ENCODE measurements at places on chromosomes 1 and 21.

GRCh38 chr1:245276445-245276844, 121.7 kb downstream of the KIF26B start:
- no peak for ATAC-seq

- peak; percentile 47 for ATAC-seq
These were observed 627 bp upstream of the GNB1 start for GRCh38 chr1:1891349-1892078.

DNA sequence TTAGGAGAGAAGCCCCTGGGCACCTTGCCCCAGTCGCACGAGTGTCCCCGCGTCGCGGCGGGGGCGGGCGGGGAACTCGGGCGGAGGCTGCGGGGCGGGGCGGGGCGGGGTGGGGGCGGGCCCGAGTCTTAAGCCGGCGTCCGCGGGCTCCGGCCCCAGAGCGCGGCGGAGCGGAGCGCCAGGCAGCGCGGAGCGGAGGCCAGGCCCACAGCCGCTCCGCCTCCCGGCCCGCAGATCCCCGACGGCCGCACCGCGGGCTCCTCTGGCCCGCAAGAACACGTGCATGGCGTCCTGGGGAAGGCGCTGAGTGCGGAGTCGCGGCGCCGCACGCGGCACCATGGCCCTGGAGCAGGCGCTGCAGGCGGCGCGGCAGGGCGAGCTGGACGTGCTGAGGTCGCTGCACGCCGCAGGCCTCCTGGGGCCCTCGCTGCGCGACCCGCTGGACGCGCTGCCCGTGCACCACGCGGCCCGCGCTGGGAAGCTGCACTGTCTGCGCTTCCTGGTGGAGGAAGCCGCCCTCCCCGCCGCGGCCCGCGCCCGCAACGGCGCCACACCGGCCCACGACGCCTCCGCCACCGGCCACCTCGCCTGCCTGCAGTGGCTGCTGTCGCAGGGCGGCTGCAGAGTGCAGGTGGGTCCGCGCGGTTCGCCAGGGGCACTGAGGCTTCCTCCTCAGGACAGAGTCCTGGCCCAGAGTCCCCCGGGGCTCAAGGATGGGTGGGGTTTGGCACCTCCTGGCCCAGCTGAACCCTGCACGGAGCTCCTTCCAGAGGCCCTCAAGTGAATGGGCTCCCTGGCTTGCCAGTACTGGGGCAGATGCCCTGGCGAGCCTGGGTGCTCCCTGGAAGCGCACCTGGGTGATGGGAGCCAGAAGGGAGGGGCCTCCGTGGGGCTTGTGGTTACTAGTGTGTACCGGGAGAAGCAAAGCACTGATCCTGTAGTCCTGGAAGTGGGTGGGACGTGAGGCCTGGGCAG, at the start of gene ESPN:
Gene ESPN, plus strand, starts transcription at position 158 of the 975 bp plus-strand sequence. Its CDS starts 180 bp downstream, at position 338.
- no peak for ATAC-seq

GRCh38 chr1:87632232-87632631, 303.6 kb downstream of the LMO4 start:
- no peak for ATAC-seq

GRCh38 chr1:33494929-33495328, 22.5 kb downstream of the ZSCAN20 start:
- no peak for ATAC-seq

- peak; percentile 14 for ATAC-seq
These were observed 594 bp downstream of the LUZP1 start for GRCh38 chr1:23168079-23168444.

- ATAC-seq, result no peak
These were observed 133.7 kb upstream of the RUNX3 start for GRCh38 chr1:25063591-25064416.

GRCh38 chr1:86435327-86435726, 11.4 kb downstream of the CLCA2 start:
- ATAC-seq, result no peak

- ATAC-seq, result no peak
These were observed 2.5 kb upstream of the MEF2D start for GRCh38 chr1:156502894-156503697.

GRCh38 chr1:178694923-178695525, 30.0 kb upstream of the RALGPS2 start:
- ATAC-seq, result no peak

- ATAC-seq, result no peak
These were observed 40.1 kb upstream of the PUM1 start for GRCh38 chr1:31105646-31106045.

GRCh38 chr1:42145764-42146625, 7.2 kb upstream of the GUCA2B start:
- peak; percentile 20 for ATAC-seq

- no peak for ATAC-seq
These were observed 41.2 kb upstream of the ADARB1 start for GRCh38 chr21:45032977-45033710.

GRCh38 chr1:70915258-70916033, 132.2 kb downstream of the PTGER3 start:
- ATAC-seq, result no peak

GRCh38 chr21:41236352-41236973, 68.5 kb downstream of the BACE2 start:
- ATAC-seq, result no peak

DNA sequence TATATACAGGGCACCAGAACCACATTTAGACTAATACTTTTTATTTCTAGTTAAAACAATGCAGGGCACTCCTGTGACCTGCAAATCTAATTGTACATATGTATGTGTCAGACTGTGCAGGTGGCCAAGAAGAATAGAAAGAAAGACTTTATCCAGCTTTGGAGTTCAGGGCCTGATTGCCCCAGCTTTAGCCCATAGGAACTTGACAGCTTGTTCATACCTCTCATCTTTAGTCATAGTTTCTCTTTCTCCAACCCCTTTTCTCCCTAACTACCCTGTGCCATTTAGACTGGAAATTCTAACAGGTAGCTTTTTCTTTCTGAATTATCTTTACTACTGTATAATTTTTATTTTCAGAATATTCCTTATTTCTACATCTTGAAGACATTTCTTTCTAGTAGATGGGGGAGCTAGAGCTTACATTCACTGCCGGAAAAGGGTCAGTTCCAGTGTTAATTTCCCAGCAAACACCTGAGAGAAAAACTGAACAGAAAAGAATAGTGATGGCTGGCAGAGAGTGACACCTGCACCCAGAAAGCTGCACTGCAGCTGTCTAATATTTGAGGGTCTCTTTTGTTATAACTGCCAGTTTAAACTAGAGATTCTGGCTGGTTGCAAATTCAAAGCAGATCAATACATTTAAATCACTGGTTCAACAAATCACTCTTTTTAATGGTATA, 8.4 kb downstream of the YBX1 start:
- no peak for ATAC-seq

- no peak for ATAC-seq
These were observed 4.3 kb upstream of the VTCN1 start for GRCh38 chr1:117215019-117215418.

- no peak for ATAC-seq
These were observed 2.1 kb downstream of the PCP4L1 start for GRCh38 chr1:161260376-161261260.

DNA sequence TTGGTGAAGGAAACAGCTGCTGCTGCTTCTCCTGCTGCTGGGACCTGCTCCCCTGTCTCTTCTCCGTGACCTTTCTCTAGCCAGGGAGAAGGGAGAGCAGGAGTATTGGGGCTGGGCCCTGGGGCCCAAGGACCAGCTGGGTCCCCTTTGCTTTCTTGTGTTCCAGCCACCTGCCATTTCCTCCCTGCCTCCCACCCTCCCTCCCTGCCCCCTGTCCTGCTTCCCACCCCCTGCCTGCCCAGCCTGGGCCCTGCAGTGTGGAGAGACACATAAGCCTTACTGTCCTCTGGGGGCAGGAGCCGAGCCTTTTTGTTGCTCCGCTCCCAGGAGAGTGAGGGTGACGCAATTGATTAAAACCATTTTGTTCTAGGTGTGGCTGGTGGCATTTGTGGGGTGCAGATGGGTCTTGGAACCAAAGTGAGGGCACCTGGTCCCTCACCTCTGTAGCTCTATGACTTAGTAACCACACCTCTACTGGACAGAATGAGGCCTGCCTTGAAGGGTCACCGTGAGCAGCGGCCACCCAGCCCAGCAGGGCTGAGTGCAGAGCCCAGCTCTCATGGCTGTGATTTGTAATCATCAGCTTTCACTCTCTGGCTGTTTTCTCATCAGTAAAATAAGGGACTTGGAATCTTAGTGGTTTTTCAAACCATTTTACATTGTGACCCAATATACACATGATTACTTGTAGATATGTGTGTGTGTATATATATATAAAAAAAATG, 13.9 kb upstream of the TMEM222 start:
- peak; percentile 69 for ATAC-seq

DNA sequence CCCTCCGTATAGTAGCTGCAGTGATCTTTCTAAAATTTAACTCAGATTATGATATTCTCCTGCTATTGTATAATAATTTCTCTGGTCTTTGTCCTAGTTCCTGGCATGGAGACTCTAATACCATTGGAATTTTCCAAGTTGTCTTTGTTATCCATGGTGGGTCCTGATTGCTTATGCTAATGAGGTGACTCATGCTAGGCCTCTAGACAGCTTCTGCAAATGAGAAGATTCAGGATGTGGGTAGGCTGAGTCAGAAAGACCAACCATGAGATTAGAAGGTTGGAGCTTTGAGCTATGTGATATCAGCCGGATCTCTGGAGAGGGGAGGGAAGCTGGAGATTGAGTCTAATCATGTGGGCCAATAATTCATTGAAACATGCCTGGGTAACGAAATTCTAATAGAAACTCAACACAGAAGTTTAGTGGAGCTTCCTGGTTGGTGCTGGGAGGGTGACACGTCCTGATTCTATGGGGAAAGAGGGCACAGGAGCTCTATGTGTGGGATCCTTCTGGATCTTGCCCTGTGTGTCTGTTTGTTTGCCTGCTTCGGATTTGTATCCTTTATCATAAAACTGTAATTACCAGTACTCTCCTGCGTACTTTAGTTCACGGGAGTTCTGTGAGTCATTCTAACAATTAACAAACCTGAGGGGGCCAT, 73.2 kb upstream of the CNIH3 start:
- peak; percentile 94 for ATAC-seq

DNA sequence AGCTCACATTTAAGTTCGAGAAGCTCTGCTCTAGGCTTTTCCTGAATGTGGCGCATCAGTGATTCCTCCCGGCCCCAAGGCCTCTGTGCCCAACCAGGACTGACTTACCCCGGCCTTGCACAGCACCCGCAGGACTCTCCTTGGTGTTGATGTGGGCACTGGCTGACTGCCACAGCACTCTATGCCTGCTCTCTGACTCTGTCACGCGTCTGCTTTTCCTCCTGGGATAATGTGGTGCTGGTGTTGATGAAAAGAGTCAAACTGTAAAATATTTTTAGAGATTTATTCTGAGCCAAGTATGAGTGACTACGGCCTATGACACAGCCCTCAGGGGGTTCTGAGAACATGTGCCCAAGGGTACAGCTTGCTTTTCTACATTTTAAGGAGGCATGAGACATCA, 15.5 kb upstream of the SLC2A5 start:
- ATAC-seq, result no peak

DNA sequence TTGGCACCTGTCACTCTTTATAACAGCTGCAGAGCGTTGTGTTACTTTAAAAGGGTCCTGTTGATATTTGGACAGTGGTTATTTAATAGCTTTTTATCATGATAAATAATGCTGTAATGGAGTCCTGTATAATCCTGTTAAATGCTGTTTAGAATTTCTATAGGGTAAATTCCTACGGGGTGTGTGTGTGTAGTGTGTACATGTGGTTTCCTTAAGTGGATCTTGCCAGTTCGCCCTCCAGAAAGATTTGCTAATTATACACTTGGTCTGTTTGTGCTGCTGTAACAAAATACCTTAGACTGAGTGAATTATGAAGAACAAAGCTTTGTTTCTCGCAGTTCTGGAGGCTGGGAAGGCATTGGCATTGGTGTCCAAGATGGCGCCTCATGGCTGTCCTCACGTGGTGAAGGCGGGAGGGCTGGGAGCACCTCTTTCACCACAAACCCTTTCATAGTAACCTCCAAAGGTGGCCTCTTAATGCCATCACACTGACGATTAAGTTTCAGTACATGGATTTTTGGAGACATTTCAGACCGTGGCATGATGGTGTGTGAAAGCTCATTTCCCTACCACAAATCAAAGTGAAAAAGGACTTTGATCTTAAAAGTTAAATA, 11.2 kb downstream of the PRMT2 start:
- ATAC-seq, result no peak

DNA sequence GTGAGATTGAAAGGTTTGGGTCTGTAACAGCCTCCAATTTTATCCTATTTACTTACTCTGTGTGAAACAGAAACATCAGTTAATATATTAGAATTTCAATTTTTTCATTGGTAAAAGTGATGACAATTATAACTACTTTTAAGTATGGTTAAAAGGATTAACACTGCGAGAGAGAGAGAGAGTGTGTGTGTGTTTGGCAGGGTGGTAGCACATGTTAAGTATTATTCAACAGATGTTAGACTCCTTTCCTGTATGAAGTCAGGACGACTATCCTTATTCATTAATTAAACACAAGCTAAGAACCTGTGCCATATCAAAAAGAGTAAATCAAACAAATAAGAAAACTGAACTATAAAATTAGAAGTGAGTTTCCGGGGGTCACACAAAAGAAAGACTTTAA, 662.5 kb downstream of the PLPP3 start:
- ATAC-seq, result peak; percentile 15

- ATAC-seq, result no peak
These were observed 143.8 kb upstream of the KCTD3 start for GRCh38 chr1:215423288-215423687.

DNA sequence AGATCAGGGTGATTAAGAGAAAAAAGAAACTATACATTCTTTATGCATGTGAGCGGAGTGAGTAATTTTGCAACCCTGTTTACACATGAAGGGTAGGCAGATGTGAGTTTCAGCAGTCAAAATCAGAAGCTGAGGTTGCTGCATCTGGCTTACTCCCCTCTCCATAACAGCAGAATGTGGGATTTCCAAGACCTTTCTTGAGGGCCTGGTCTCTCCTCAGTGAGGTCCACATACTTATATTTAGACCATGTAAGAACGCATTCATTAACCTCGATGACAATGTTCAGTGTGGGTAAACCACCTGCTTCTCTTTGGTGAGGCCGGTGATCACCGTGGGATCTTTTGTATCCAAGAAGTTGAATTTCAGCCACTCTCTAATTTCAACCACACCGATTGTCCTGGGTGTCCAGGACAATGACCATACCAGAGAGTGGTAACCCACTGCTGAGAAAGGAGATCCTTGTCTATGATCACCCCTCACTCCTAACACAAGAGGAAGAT, 18.7 kb upstream of the RAP1A start:
- ATAC-seq, result no peak

DNA sequence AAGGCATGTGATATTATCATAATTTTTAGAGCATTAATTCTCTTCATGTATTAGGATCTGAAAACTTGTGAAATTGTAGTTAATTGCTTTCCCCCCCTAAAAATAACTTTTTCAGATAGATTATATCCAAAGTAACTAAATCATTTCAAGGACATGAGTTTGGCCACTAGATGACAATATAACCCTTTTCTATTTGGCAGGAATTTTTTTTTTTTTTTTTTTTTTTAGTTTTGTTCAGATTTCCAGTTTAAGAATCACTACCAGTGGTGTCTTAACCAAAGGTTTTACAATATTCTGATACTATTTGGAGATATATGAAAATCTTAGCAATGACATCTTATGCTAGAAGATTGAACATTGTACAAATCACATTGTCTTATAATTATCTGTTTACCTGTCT, 370.8 kb downstream of the AMY1C start:
- no peak for ATAC-seq

Measured in motor neuron (in vitro differentiated cells).